Left renal pelvis (tissue), 4 donors: ENCODE measurements at places on chromosomes 3 and 15. TPM values are rescaled to one million over a fixed set of nuclear protein-coding genes. Genes with fewer than 3 reads are reported as not detected.

The GABRB3 gene
- 7.4 TPM for polyA plus RNA-seq

The STRIT1 gene
- polyA plus RNA-seq, result 2.3 TPM

The C2CD4A gene
- 0.46 TPM for polyA plus RNA-seq

The ARMC8 gene
- 40.7 TPM for polyA plus RNA-seq

The ATP2B2 gene
- polyA plus RNA-seq, result 0.34 TPM

The AQR gene
- polyA plus RNA-seq, result 46.1 TPM

The PLSCR1 gene
- 82.4 TPM for polyA plus RNA-seq

The CPN2 gene
- polyA plus RNA-seq, result 0.40 TPM

The BCHE gene
- polyA plus RNA-seq, result 47.1 TPM

The GCSAM gene
- polyA plus RNA-seq, result 3.5 TPM

The CASR gene
- polyA plus RNA-seq, result 21.7 TPM

The CD86 gene
- polyA plus RNA-seq, result 4.3 TPM

The IRAK2 gene
- 0.63 TPM for polyA plus RNA-seq

The GMPPB gene
- polyA plus RNA-seq, result 12.8 TPM
